Activated CD4-positive, alpha-beta memory T cell treated with anti-CD3 and anti-CD28 coated beads for 36 hours (primary cell): ENCODE measurements at places on chromosomes 12 and 14. TPM values are rescaled to one million over a fixed set of nuclear protein-coding genes. Genes with fewer than 3 reads are reported as not detected.

CACNA2D4 gene
- 13.3 TPM for total RNA-seq

- DNase-seq, result no peak
- peaks cover 44% of the 10 kb centered on the region for H3K36me3 ChIP-seq
- H3K4me1 ChIP-seq, result peaks cover 46% of the 10 kb centered on the region
- H3K27ac ChIP-seq, result peak overlapping the region; percentile 87
- H3K4me3 ChIP-seq, result peak overlapping the region; percentile 90
Measured at GRCh38 chr12:110282956-110283817, 2.1 kb downstream of the ATP2A2 start.

GRCh38 chr12:103279444-103279843 is 216.3 kb downstream of the C12orf42 start:
- H3K36me3 ChIP-seq, result no peaks in the 10 kb centered on the region
- no peak for DNase-seq
- H3K27me3 ChIP-seq, result no peaks in the 10 kb centered on the region
- H3K4me3 ChIP-seq, result no peak overlapping the region
- peaks cover 7% of the 10 kb centered on the region for H3K4me1 ChIP-seq

TAS2R31 gene
- total RNA-seq, result 1.1 TPM

DNA sequence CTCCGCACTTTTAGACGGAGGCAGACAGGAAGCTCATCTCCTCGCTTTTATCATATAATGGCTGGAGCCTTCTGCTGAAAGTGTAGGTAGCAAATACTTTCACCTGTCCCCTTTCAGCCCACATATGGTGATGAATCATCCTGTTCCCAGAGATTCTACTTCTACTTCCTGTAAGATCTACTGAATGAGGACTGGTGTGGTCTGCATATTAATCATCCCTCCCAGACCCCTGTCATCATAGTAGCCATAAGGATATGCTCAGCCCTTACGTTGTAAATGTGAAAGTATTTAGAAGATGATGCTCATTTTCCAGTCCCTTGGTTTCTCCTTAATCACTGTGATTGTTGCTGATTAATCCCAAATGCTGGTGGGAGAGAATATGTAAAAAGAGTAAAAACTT is 268.2 kb upstream of the GRIP1 start:
- H3K4me1 ChIP-seq, result peaks cover 10% of the 10 kb centered on the region
- H3K27ac ChIP-seq, result no peak overlapping the region
- no peak overlapping the region for H3K4me3 ChIP-seq
- peaks cover 5% of the 10 kb centered on the region for H3K27me3 ChIP-seq
